AG08396 (cell line): ENCODE measurements at places on chromosomes 5 and 9.

- peak; percentile 6 for DNase-seq
Observed at GRCh38 chr5:131538177-131538593, 96.8 kb downstream of the RAPGEF6 start.

DNA sequence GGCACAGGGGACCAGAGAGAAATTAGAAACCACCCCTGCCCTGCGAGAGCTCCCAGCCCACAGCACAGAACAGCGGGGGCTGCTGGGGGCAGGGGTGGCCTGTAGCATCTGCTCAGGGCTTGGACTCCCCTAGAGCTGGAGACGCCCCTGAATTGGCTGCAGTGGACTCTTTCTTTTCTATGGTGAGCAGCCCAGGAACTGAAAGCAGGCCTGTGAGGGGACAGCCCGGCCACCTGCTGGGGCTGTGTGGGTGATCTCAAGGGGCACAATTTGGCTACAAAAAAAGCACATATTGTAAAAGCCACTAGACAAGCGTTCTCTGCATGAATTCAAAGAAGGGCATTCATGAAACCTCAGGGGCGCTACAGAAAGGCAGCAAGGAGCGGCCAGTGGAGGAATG lies 57.5 kb upstream of the ICE1 start:
- no peak for DNase-seq

- DNase-seq = no peak
Observed at GRCh38 chr5:570886-571285, 41.3 kb upstream of the CEP72 start.

GRCh38 chr5:392431-392988 lies 50.5 kb upstream of the EXOC3 start:
- DNase-seq = peak; percentile 16

GRCh38 chr5:4206127-4206526 lies 610.5 kb downstream of the IRX1 start:
- no peak for DNase-seq

- DNase-seq = no peak
Observed at GRCh38 chr5:38468978-38469706, 87.3 kb downstream of the LIFR start.
